ENCODE measurements at places on chromosomes 5 and 9. TPM values are rescaled to one million over a fixed set of nuclear protein-coding genes. Genes with fewer than 3 reads are reported as not detected.

TIMD4 gene
- total RNA-seq = 3.1 TPM

GABRA1 gene
- total RNA-seq = not detected

FAM174A gene
- total RNA-seq = 20.9 TPM

NELFB gene
- total RNA-seq = 33.9 TPM

All from skeletal muscle tissue (tissue), 5 donors.